GM23338 (cell line): ENCODE measurements at places on chromosomes 6 and 20.

GRCh38 chr6:162099685-162100084 is 627.9 kb downstream of the PRKN start:
- DNase-seq: no peak

- DNase-seq: no peak
Observed at GRCh38 chr20:53187392-53188068, 215.4 kb downstream of the TSHZ2 start.

DNA sequence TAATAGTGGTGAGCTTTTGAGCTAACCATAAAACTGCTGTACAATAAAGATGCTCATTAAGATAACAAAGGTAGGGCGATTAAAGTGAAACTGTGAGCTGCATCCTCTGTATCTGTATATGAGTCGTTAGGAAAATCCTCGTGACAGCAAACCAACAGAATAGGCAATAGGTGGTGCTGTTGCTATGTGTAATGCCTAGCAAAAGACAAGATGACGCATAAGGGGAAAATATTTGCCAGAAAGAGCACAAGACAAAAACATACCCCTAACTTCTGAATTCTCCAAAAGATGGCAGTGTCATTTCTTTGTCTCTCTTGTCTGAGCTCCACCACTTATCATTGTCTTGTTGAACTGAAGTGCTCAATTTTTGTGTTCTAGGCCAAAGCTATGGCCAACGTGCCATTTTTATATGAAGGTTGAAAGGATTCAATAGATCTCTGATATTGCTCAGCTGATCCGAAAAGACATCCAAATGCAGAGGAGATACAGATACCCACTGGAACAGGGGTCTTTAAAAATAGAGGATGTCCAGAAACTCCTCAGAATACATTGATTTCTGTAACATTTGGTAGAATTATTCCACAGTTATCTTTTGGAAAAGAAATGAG is 56.3 kb upstream of the ANKEF1 start:
- peak; percentile 81 for DNase-seq

DNA sequence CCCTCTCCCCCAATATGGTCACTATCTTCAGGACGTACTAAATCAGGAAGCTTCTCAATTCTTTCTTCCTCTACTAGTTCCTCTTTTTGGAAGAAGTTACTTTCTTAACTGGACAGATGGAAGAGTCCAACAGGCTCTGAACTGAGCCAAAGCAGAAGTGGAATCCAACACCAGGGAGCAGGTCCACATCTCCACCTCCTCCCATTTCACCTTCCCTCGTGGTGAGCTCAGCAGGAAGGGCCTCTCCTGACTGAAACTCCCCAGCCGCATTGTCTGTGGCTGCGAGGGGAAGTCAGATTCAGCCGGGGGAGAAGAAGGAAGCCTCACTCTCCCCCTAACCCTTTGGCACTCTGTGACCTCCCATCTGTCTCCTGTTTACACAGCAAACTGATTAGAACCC is 63.8 kb upstream of the UST start:
- DNase-seq: no peak

DNA sequence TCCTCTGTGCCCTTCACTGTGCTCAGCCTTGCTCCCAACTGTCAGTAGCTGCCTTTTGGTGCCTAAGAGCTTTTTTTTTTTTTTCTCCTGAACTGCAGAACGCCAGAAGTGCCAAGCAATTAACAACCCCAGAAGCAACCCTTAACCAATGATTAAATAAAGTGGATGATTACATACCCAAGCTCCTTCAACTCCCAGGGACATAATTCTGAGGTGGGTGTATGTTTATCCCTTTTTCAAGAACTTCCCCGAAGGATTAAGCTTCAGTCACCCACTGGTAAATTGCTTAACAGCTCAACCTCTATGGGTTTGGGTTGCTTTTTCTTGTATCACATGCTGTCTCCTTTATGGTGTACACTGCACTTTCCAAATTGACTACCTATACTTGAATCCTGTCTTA is 41.1 kb downstream of the KLHL31 start:
- no peak for DNase-seq

- no peak for DNase-seq
Observed at GRCh38 chr6:166424431-166424830, 41.7 kb upstream of the MPC1 start.

DNA sequence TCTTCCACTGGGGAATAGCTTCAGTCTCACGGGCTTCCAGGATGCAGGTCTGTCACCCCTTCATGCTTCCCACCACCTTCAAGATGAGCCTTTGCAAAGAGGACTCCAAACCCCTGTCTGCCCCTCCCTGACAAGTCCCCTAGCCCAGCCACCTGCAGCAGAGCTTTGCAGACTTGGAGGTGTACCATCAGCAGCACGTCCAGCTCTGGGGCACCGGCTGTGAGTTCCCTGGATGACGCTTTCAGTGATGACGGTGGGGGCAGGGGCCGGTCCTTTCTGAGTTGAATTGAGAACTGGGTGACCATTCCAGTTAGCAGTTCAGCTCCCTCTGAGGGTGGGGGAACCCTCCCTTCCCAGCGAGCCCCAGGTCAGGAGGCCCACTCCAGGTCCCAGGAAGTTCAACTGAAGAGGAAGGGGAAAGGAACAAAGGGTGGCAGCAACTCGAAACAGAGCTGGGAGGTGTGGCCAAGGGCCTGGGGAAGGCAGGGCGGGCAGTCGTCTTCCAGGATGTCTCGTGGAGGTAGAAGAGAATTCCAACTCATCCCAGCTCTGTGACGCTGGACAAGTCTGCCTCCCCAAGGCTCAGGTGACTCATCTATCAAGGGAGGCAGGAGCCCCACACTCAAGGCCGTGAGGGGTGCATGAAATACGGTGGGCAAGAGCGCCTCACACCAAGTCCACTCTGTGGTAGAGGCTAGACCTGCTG is 86.0 kb downstream of the PTPN1 start:
- DNase-seq: peak; percentile 44

- DNase-seq: no peak
Observed at GRCh38 chr6:156969233-156969632, 192.1 kb downstream of the ARID1B start.

GRCh38 chr20:2230726-2231488 is 64.9 kb upstream of the TGM3 start:
- DNase-seq: no peak

DNA sequence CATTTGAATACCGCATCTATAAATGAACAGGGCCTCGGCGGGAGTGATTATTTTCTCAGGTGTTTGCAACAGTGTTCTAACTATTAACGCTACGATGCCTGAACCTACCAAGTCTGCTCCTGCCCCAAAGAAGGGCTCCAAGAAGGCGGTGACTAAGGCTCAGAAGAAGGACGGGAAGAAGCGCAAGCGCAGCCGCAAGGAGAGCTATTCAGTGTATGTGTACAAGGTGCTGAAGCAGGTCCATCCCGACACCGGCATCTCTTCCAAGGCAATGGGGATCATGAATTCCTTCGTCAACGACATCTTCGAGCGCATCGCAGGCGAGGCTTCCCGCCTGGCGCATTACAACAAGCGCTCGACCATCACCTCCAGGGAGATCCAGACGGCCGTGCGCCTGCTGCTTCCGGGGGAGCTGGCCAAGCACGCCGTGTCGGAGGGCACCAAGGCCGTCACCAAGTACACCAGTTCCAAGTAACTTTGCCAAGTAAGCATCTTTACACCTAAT is 70.9 kb downstream of the HFE start:
- no peak for DNase-seq

DNA sequence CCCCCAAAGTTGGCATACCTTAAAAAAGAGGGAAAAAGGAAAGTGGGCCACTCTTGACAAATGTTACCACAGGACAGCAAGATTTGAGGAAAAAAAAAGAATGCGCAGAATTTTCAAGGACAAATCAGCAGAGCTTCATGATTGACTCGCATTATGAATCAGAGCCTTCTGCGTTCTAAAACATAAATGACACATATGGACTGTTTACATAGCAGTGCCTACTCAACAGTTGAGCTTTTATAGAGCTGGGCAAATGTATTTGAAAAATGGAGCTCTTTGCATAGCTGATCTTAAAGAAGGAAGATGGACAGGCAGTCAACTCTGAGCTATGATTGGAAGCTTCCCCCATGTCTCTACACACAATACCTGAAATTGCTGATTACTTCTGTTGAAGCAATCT is 213.2 kb upstream of the NT5E start:
- no peak for DNase-seq

DNA sequence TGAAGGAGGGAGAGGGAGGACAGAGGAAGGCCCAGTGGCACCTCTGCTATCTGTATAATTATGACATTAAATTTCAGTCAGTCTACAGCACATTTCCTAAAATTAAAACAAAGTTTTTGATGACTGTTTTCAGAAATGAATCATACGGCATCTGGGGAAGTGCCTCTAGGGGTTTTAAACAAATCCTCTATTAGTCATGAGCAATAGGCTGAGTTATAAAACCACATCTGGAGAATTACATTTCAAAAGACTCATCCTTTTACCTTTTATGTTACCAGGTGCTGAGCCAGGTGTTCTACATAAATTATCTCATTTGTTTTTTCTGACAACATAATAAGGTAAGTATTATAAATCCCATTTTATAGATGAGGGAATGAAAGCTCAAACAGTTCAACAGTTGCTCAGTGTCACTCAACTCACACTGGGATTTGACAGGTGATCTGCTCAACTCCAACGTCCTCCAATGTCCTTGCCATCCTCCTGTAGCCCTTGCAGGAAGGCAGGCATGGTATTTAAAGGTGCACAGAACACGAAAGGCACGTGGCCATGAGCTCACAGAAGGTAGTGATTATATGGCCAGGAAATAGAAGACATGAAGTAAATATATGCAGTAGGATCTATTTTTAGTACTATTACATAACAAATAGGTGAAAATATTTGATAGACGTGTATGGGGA is 184.2 kb upstream of the MAN1A1 start:
- no peak for DNase-seq

GRCh38 chr6:160260367-160260766 is 1.7 kb upstream of the SLC22A2 start:
- DNase-seq: no peak

DNA sequence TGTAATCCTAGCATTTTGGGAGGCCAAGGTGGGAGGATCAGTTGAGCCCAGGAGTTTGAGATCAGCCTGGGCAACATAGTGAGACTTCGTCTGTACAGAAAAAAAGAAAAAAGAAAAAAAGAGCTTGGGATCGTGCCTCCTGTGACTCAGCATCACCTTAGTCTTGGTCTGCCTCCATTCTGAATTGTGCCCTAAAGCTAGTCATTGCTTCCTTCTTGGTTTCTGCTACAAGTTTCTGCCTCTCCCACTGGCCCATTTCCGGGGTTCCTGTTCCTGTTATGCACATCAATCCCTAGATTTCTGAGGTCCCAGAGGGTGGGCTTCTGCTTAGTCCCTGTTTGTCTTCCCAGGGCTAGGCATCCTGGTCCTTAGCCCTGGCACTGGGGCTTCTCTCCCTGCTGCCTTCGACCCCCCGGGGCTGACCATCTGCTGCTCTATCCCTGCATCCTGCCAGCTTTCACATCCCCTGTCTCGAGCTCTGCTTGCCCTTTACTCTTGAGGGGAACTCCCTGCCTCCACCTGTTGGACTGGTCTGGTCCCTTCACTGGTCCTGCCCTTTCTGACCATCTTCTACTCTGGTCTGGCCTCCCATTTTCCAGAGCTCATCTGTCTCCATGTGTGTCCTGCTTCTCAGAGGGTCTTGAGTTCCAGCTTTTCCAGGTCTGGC is 77.5 kb upstream of the ESR1 start:
- DNase-seq: peak; percentile 21
